Fibroblast of skin of left quadriceps (primary cell): ENCODE measurements at places on chromosomes 12 and 14.

GRCh38 chr12:3032770-3033538 lies 44.2 kb upstream of the TSPAN9 start:
- DNase-seq, result no peak

GRCh38 chr12:88393017-88393767 lies 187.1 kb downstream of the KITLG start:
- no peak for DNase-seq

GRCh38 chr14:76212242-76212641 lies 60.5 kb downstream of the GPATCH2L start:
- DNase-seq, result no peak

- DNase-seq, result no peak
These were observed 8.6 kb upstream of the PLXNC1 start for GRCh38 chr12:94139816-94140215.

DNA sequence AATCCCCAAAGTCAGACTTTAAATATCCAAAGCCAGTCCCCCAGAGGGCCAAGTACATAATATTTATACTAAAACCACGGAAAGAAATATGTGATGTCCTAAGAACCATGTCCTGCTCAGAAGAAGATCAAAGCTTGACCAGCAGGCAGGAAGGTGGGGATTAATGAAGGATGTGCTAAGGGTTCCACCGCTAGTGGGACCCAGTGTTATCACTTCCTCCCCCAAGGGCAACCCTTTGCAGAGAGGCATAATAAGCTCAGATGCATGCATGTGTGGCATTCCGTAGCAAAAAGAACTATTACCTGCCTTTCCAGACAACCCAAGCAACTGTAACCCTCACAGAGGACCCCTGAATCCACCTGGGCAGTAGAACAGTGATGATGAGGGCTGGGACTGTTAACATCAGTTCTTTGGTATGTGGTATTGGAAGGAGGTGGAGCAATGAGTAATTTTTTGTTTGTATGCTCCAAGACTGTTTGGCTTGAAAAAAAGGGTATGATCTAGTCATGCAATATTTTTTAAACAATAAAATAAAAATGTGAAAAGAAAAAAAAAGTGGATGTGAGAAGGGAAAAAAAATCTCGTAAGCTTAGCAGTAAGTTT lies 71.7 kb upstream of the ETV6 start:
- DNase-seq, result no peak

DNA sequence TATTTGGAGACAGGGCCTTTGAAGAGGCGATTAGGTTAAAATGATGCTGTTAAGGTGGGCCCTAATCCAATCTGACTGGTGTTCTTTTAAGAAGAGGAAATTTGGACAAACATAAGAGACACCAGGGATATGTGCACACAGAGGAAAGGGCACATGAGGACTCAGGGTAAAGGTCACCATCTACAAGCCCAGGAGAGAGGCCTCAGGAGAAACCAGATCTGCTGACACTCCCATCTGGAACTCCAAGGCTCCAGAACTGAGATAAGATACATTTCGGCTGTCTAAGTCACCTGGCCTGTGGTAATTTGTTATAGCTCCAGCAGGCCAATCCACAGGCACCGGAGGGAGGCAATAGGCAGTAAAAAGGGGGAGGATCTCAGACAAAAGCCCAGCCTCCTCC lies 48.6 kb downstream of the KICS2 start:
- DNase-seq, result no peak

DNA sequence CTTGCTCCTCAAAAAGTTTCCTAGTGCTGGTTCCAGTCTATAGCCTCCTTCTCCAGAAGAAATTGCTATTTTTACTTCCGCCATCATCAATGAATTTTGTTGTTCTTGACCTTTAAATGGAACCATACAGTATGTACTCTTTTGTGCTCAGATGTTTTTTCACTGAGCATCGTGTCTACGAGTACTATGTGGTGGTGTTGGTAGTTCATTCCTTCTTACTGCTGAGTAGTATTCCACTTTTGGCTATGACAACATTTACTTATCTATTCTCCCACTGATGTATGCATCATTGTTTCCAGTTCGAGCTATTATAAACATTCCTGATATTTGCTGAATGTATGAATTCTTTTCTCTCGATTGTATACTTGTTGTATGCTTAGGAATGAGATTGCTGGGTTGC lies 28.6 kb downstream of the SLC2A14 start:
- no peak for DNase-seq

DNA sequence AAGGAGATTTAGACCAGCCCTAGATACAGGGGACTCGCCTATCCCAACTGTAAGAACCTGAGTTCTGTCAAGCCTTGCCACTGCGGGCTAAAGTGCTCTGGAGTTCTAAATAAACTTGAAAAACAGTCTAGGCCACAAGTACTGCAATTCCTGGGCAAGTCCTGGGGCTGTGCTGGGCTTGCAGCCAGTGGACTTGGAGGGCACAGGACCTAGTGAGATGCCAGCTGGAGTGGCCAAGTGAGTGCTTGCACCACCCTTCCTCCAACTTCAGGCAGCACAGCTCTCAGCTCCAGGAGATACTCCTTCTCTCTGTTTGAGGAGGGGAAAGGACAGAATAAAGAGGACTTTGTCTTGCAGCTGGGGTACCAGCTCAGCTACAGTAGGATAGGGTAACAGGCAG lies 307.6 kb upstream of the FBXO33 start:
- no peak for DNase-seq

- no peak for DNase-seq
These were observed 1.1 kb downstream of the IFNG start for GRCh38 chr12:68158432-68158831.

- DNase-seq, result no peak
These were observed 645.0 kb upstream of the NOVA1 start for GRCh38 chr14:27242874-27243273.

- no peak for DNase-seq
These were observed 477.5 kb upstream of the RGS6 start for GRCh38 chr14:71454513-71455332.

GRCh38 chr14:54646626-54647025 lies 79.7 kb downstream of the SAMD4A start:
- no peak for DNase-seq

DNA sequence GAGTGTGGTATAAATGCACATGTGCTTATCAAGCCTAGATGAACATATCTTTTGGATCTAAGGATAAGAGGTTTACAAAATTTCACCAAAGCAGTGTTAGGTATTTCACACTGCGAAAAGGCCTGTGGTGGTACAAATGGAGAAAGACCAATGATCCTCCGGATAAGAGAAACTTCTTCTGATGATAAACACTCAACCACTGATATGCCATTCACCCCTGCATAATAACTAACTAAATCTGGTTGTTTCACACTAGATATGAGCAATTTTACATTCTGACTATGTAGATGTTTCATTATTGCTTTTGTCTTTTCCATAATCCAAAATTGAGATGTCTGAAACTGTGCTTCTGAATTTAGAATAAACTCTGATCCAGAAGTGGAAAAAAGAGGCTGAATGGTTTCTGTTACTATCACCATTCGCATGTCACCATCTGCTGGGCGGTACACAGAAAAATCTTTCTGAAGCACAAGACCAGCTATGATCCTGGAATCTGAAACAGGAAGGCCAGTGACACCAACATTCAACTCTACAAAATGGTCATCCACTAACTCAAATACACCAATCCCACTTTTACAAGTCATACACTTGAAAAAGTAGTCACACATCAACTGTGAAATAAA lies 1.3 kb downstream of the BBS10 start:
- DNase-seq, result peak; percentile 44

DNA sequence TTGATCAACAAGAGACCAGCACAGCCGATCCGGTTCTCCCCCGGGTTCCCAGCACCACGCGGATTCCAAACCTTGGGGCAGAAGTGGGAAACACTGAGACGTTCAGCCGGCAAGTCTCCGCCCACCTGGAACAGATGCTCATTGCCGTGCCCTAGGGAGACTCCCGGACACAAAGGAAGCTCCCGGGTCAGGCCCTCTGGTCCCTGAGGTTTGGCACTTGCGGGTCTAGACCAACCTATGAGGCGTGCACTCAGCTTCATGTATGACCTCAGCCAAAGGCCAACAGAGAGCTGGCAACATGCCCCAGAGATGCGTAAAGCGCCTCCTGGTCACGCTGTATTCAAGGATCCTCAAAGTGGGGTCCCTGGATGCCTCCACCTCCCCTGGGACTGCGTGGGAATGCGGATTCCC lies 2.5 kb downstream of the RIMBP2 start:
- no peak for DNase-seq

DNA sequence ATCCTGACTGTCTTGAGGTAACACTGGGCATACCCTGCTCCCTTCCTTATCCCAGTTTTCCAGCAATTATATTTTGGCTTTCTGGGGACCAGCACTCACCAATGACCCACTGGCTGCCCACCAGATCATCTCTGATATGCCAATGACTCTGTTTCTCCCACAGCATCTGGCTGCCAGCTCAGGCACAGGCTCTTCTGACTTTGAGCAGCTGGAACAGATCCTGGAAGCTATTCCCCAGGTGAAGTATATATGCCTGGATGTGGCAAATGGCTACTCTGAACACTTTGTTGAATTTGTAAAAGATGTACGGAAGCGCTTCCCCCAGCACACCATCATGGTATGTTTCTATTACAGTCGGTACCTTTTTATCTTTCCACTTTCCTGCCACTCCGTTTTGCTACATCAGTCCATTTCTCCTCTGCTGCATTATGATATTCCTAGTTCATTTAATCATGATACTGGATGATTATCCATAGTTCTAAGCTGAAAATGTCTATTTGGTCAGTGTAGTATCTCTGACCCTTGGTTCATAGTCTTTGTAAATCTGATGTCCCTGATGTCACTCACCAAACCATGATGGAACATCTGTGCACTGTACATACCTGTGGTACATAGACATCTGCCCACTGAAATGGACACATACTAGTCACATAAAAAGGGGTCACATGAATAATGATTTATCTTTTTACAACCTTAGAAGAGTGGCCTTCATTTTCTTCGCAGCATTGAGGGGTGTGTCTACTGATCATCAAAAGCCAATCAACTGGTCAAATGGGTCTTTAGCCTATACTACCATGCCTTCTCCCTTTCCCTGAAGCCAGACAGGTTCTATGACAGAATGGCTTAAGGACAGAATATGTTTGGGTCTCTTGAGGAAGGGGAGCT lies 3.3 kb downstream of the GMPR2 start:
- no peak for DNase-seq

GRCh38 chr12:47705229-47705565 lies 633 bp downstream of the RPAP3 start:
- DNase-seq, result no peak

DNA sequence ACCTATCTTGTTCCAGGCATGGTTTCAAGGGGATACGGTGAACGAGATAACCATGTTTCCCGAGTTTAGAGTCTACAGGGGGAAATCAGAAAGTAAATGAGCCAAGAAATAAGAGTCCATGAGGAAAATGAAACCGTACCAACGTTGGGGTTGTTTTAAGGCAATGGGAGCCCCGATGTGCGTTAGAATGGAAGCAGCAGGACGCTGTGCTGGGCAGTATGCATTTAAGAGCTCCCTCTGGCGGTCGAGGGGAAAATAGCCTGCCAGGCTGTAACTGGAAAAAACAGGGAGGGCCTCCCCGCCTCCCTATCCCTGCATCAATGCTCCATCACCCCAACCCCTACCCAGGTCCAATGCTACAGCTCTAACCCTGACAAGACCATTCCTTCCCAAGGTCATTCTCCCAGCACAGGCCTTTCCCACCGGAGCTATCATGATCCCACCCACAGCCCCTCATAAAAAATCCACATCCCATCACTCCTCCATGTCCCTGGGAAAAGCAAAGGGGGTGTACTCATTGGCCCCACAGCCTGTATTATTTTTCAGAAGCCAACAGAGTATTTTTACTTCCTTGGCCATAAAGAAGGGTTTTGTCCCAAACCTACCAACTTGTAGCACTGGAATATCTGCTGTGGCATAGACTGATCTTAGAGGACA lies 226.3 kb upstream of the NOS1 start:
- no peak for DNase-seq

DNA sequence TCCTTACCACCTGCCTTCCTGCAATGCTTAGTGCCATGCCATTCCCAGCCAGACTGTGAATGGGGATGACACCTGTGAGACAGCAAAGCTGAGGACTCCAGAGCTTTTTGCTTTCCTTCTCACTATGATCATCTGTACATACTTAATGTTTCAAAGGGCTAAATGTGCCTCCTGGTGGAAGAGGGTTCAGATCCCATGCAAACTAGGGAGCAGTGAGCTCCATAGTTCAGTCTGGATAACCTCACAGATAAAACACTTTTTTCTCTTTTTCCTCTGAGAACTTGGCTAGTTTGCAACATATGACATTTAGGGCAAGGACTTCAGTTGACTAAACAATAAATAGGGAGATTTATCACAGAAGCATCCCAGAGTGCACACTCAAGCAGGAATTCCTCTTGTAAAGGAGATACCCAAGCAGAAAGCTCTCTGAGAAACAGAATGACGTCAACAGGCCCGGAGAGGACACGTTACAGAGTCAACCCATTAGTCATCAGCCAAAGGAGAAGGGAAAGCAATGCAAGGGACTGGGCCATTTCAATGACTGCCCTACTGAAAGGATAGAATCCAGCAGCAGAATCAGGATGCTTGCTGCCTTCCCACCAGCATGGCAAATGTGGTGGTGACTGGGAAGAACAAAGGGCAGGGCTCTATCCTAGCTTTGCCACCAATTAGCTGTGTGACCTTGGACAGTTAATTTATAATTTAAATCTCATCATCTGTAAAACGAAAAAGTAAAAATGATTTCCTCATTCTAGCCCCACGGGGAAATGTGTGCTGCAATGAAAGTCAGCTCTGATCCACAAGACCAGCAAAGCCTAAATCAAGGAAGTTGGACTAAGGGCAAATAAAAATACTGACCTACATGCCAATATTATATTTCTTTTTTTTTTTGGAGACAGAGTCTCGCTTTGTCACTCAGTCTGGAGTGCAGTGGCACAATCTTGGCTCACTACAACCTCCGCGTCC lies 80.8 kb upstream of the ACTN1 start:
- DNase-seq, result peak; percentile 84

DNA sequence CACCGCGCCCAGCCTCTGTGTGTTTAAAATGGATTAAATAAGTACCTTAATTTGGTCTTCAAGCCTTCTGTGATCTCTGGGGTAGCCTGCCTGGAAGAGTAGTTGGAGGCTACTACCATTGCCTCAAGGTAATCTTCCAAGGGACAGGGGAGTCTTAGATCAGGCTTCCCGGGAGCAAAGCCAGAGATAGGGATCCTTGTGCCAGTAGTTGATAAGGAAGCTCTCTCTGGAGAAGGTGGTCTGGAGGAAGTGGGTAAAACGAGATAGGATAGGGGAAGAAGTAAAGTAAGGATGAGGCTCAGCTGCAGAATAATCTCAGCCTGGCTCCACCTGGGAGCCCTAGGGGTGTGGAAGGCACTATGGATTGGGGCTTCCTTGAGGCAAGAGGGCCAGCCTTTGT lies 38.5 kb downstream of the FOS start:
- DNase-seq, result no peak

DNA sequence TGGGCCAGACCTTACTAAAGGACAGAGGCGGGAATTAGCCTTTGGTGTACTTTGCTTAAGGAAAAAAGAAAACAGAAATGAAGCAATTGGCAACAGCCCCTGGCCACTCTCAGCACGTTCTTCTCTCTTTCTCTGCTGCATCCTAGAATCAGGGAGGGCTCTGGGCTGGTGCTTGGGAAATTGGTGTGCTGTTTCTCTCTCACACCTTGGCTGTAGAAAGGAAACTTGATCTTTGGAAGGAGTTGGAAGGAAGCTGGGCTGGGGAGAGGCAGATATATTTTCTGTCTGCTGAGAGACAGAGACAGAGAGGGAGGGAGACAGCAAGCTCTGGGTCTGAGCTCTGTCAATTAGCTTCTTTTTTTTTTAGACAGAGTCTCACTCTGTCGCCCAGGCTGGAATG lies 27.4 kb downstream of the NOS1 start:
- DNase-seq, result no peak

GRCh38 chr14:61523751-61524150 lies 171.6 kb upstream of the HIF1A start:
- no peak for DNase-seq
